ENCODE measurements at places on chromosomes 3 and 15. TPM values are rescaled to one million over a fixed set of nuclear protein-coding genes. Genes with fewer than 3 reads are reported as not detected.

The ZPLD1 gene
- not detected for total RNA-seq

The PIGZ gene
- 3.6 TPM for total RNA-seq

The SLC2A2 gene
- total RNA-seq = not detected

The LARP6 gene
- total RNA-seq = 6.2 TPM

The NPAP1 gene
- 0.17 TPM for total RNA-seq

The TRPM1 gene
- total RNA-seq = not detected

The ZNF385D gene
- 9.4 TPM for total RNA-seq

The CSPG5 gene
- total RNA-seq = 5.4 TPM

DNA sequence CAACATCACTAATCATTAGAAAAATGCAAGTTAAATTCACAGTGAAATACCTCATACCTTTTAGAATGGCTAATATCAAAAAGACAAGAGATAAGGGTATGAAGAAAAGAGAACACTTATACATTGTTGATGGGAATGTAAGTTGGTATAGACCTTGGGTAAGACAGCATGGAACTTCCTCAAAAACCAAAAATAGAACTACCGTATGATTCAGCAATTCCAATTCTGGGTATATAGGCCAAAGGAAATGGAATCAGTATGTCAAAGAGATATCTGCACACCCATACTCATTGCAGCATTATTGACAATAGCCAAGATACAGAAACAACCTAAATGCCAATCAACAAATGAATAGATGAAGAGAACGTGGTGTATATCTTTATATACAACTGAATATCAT is 166.8 kb upstream of the LRRN1 start:
- DNase-seq = no peak

GRCh38 chr3:155661760-155662159 is 83.1 kb downstream of the PLCH1 start:
- no peak for DNase-seq

- DNase-seq = no peak
These were observed 141.6 kb downstream of the PLCH1 start for GRCh38 chr3:155603302-155603701.

DNA sequence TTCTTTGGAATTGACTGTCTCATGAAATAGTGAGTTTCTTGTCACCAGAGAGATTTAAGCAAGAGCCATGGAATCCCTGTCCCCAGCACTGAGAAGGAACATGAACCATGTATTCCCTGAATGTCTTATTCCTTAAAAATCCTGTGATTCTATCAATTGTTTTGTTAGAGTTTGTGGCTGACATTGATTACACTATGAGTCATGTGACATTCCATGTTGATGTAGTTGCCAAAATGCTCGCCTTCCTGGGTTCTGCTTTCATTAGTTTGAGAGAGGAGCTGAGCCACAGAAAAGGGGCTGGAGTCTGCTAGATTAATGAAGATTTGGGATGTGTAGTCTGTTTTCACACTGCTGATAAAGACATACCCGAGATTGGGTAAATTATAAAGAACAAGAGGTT is 294.9 kb upstream of the CTDSPL start:
- no peak for DNase-seq

DNA sequence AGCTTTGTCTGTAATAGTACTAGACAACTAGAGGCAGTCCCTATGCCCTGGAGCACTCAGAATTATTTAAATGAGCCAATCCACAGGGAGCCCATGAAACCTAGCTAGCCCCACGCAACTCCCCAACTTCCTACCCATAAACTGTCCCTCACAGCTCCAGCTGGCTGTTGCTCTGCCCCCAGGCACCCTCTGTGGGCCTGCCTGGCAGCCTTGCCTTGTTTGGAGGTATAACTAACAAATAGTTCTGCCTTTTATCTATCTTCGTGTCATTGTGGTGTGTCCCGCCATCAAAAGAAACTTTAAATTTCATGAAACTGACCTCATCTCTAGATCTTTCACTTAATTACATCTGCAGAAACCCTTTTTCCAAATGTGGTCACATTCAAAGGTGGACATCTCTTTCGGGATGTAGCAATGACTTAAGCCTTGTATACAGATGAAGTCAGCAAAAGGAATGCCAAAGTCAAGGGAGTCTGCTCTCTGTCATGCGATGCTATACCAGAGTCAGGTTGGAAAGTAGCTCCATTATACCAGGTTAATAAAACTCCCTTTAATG is 1.8 kb upstream of the RTP3 start:
- DNase-seq = no peak

DNA sequence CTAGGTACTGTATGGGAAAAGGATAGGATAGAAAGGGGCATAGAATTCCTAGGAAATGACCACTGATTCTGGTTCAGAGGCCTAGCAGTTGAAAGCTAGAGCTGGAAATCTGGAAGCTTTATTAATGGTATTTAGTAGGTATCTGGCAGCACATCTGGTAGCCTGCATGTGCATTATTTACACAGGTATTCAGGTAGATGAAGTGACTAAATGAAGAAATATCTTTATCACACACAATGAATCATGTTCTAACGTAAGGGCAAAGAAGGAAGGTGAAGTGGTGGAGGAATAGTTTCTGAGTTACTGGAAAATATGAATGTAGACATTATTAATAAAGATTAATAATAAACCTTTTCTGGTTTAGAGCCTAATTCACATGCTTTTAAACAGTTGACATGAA is 119.9 kb downstream of the MBNL1 start:
- no peak for DNase-seq

DNA sequence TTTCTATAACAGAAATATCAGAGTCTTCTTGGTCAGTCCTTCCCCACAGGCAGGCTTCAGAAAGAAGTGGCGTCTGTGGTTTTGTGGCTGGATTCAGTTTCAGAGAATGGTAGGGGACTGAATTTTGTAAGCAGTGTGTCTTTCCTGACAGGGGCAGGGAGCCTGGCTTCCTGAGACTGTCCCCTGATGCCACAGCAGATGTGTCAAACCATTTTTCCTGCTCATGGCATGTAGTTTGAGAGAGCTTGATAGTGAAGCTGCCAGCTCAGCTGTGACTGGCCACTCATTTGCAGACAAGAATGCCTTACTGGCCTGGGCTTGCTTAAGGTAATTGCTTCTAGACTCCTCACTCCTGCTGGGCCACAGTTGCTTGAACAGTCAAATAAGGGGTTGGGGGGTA is 26.4 kb downstream of the LARS2 start:
- no peak for DNase-seq

- DNase-seq = no peak
These were observed 68.2 kb downstream of the EDEM1 start for GRCh38 chr3:5255404-5256344.

DNA sequence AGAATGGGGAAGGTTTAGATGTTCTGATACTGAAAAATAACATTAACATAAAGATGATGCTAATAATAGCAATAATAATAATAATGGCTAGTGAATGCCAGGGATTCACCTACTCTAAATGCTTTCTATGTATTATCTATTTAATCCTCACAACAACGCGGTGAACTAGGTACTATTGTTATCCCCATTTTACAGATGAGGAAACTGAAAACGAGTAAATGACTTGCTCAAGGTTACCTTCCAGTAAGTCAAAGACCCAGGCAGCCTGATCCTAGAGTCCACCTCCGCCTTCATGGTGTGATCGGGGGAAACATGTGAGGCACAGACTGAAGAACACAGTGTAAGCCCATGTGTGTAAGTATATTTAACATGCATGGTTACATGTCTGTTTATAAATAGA is 30.4 kb downstream of the LRRC2 start:
- DNase-seq = no peak

DNA sequence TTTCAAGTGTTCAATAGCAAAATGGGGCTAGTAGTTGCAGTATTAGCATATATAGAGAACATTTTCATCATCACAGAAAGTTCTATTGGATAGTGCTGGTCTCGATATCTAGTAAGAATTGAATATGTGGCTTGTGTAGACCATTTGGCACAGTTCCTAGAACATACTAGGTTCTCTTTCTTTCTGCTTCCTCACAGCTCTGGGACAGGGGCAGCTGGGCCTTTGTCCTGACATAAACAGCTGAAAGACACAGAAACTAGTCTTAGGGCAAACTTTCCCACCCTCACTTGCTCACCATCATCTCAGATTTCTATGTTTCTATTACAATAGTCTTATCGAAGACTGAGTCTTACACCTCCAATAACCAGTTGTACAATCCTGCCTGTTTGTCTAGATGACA is 63.7 kb upstream of the DLG1 start:
- no peak for DNase-seq

- DNase-seq = no peak
These were observed 1.5 kb upstream of the MAPKBP1 start for GRCh38 chr15:41772720-41773331.

DNA sequence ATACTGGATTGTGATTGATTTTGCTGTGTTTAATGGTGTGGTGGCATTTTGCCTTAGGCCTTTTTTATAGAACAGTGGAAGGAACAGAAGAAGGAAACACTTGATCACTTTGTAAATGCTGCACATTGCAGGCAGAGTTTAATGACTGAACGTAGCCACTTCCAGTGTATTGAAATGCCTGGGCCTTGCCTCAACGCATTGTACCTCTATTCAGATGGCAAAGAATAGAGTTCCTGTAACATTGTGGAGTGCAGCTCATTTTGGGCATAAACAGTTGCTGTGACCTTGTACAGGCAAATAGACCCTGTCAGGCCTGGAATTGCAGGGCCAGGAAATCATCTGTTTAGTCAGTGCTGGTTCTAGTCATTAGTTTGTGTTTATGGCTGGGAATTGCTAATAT is 225.0 kb downstream of the EPHA3 start:
- DNase-seq = no peak

GRCh38 chr3:9704347-9705322 is 1.0 kb downstream of the CPNE9 start:
- DNase-seq = peak; percentile 72

DNA sequence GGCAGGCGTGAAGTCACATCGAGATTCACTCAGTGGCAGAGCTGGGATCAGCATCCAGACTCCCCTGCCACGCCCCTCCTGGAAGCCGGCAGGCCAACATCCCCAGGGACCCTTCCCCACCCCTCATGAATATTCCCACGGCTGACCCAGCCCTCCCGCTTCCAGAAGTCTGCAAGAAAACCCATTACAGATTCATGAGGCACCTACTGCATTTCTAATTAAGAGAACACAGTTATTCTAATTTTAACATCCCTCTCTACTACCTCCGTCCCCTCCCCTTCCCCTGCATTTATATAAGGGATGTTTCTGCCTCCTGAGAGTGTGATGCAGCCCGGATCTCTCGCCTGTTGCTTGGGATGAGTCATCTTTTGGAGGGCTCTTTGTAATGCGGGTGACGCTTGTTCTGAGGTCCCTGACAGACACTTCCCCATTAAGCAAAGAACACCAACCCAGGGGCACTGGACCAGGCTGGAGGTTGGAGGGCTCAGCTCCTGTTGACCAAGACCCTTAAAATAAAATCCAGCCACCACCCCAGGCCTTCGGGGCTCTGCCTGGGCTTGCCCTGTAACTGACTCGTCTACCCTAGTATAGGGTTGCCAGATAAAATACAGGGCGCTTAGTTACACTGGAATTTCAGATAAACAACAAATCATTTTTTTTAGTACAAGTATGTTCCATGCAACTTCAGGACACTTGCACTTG is 118.7 kb downstream of the NUP210 start:
- no peak for DNase-seq

DNA sequence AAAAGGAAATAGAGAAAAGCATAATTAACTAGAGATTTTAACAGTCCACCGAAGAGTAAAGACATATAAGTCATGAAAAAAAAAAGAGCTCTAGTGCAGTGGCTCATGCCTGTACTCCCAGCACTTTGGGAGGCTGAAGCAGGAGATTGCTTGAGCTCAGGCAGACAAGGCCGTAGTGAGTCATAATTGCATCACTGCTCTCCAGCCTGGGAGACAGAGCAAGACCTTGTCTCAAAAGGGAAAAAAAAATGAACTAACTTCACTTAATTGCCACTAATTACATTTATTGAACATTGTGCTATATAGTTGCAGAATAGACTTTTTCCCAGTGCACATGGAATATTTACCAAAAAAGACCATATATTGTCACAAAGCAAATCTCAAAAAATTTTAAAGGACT is 221.8 kb downstream of the CBLB start:
- DNase-seq = no peak

GRCh38 chr3:37752649-37753025 is 109.0 kb upstream of the CTDSPL start:
- no peak for DNase-seq

DNA sequence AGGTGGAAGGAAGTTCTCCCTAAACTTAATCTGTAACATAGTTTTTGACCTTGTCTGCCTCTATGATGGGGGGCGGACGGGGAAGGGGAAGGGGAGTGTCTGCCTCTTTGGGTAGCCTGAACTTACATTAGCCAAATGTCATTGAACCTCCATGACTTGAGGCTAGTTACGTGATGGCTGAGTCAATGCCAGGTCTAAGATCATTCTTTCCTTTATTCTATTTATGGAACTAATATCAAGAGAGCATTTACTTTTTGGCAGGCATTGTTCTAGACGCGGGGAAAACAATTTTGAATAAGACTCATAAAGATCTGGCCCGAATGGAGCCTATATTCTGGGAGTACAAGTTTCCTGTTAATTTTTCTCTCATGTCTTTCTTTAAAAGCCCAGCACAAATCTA is 340.7 kb upstream of the C2CD4B start:
- DNase-seq = no peak

DNA sequence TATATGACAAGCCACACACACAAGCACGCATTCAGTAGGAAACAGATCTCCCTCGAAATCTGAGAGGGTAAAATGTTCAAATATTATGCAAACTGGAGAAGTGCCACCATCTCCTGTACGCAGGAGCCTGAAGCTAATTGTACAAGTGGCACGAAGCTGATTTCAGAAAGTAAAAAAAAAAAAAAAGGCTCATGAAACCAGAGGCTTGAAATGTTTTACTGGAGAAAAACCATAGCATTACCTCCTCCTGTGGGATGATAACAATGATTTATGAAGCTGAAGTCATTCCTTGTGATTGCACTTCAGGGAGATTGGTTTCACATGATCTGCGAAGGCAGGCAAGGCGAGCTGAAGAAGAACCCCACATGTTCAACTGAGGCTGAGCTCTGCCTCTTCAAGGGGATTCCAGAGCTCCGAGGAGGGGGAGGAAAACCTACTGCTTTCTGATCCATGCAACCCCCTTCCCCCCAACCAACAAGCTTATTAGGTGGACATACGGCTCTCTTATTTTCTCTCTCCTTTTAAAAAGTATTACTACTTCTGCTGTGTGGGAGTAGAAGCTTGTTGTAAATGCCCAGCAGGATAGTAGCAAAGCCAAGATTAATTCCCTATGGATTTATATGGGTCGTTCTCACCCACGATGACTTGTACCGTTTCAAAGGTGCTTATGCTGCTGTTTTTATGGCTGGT is 101.1 kb downstream of the GREM1 start:
- no peak for DNase-seq

DNA sequence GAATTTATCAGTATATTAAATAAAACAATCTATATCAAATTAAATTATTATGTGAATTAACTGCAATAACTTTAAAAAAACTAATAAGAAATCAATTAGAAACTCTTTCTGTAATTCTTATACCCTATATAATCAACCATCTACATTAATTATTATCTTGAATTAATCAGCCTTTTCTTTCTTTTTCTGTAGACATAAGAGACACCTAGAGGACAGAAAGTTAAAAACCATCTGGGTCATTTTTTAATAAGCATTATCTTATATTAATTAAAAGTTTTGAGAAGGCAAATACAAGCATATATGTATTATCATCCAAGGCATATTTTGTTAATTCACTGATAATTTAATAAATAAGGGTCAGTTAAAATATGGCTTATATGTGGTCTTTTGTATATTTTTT is 24.2 kb upstream of the SLC25A26 start:
- no peak for DNase-seq

Measured in upper lobe of right lung (tissue), 1 donor.